Dermis microvascular lymphatic vessel endothelial cell (primary cell): ENCODE measurements at places on chromosomes 6 and 20.

- no peak for DNase-seq
Observed at GRCh38 chr6:28003059-28003458, 46.0 kb downstream of the OR2B6 start.

DNA sequence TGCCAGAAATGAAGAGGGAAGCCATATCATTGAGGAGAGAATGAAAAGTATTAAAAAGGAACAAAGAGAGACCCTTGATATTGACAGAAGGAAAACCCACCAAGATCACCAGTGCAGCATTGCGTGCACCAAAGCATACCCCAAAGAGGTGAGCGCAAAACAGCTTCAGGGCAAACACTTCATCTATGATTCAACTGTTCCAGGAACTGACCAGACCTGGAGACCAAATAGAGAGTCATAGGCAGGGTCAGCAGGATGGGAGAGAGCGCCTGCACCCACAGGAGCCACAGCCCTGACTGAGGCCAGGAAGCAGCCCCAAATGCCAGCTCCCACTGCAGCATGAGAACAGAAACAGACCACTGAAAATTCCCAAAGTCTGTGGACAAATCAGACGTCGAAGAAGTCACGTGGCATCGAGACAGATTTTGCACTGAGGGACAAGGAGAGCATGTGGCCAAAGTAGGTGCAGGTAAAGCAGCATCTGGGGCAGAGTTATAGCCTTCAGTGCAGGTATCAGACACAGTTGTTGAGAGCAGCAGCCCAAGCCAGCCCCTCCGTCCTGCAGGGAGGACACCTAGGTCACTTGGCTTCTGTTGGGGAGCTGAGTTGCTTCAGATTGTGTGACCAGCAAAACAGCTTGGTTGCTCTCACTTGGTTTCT is 29.3 kb downstream of the CHRNA4 start:
- DNase-seq: no peak

- no peak for DNase-seq
Observed at GRCh38 chr6:152587473-152587872, 49.7 kb downstream of the SYNE1 start.

- no peak for DNase-seq
Observed at GRCh38 chr20:51183451-51183850, 160.5 kb upstream of the KCNG1 start.

DNA sequence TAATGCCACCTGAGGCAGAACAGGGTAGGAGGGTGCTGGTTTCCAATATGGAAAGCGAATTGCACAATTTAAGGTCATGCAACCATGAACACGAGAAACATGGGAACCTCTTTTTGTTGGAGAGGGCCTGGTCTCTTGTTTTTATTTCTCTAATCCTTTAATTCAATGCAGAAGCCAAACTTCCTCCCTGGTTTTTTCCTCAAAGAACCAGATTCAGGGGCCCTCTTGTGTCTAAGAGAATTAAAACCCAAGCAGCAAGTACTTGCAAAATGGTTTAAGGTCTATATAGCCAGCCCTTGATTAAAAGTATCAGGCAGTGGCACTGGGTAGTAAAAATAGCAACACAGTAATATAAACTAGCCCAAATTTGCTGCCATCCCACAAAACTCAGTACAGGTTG is 19.5 kb downstream of the GSTA4 start:
- no peak for DNase-seq

GRCh38 chr6:37623666-37624065 is 74.0 kb downstream of the MDGA1 start:
- no peak for DNase-seq

- DNase-seq: no peak
Observed at GRCh38 chr6:111114087-111114443, 26.8 kb downstream of the SLC16A10 start.

DNA sequence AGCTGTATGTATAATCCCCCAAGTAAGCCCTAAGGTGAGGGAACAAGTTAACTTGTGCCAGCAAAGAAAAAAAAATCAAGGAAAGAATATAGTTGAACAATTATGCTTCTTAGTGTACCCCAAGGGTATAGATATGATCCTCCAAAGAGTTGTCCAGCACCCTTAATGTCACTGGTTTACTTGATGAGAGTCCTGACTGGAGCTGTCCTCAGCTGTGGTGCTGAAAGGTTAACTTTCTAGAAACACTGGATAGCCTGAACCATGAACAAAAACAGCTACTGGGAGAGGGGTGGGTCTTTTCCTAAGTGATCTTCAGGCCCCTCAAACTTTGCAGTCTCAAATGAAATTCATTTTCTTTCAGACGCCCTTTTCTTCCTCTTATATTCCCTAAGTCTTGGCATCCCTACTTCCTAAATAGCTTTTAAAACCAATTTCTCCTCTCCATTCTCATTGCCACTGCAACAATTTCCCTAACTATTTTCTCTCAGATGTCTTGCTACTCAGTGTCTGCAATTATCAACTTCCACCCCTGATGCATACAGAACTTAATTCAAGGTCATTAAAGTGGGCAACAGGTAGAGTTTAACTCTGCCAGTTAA is 83.5 kb upstream of the PROKR2 start:
- DNase-seq: peak; percentile 4

GRCh38 chr6:73671911-73672685 is 18.3 kb upstream of the SLC17A5 start:
- no peak for DNase-seq

- no peak for DNase-seq
Observed at GRCh38 chr6:108760126-108761050, 87.8 kb upstream of the ARMC2 start.

DNA sequence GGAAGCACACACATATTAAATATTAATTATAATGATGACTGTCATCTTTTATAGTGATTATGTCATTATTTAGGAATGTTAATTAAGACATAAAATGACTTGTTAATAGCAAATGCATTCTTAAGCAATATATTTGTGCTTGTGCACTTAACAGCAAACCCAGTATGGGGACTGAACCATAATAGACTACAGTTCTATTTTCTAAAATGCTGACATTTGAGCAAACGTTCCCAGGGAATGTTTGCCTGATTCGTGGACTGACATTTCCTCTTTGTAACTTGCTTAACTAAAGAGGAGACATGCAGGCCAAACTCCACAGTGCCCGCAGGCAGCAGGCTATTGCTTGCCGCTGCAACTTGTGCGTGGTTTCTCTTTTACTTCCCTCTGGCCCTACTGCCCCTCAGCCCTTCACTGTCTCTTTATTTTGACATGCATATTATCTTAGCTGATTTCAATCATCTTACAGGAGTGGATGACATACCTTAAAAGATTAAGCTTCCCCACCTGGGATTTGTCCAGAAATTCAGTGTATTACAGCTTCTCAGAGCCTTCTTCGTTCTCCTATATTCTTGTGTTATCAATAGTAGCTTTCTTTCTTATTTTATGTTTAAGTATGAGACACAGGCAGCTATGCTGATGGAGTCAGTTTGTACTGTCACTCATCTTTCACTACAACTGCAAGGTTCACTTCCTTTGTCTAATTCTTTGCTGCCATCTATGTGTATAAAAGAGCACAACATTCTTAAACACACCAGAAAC is 141.5 kb downstream of the GMDS start:
- DNase-seq: peak; percentile 61

GRCh38 chr6:35804996-35805736 is at the start of gene LHFPL5:
Gene LHFPL5 (plus strand): TSS chr6:35805352. CDS start chr6:35805671, 319 bp downstream.
- peak; percentile 35 for DNase-seq

DNA sequence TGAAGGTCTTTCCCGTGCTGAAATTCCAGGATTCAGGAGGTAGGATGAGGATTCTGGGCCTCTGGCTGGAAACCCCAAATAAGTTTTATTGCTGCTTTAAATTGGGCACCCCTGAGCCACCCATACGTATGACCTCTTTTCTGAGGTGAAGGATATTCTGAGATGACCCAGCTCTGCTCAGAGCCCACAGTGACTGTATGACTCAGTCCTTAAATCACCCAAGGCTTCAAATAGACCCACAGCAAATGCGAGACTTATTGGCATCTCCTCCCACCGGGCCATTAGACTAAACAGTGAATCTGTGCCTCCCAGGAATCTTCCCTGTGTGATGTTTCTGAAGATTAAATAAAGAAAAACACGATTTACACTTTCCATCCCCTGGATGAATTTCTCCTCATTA is 9.5 kb downstream of the SIRPG start:
- no peak for DNase-seq

GRCh38 chr6:29935273-29935955 is 6.9 kb upstream of the HLA-A start:
- no peak for DNase-seq

DNA sequence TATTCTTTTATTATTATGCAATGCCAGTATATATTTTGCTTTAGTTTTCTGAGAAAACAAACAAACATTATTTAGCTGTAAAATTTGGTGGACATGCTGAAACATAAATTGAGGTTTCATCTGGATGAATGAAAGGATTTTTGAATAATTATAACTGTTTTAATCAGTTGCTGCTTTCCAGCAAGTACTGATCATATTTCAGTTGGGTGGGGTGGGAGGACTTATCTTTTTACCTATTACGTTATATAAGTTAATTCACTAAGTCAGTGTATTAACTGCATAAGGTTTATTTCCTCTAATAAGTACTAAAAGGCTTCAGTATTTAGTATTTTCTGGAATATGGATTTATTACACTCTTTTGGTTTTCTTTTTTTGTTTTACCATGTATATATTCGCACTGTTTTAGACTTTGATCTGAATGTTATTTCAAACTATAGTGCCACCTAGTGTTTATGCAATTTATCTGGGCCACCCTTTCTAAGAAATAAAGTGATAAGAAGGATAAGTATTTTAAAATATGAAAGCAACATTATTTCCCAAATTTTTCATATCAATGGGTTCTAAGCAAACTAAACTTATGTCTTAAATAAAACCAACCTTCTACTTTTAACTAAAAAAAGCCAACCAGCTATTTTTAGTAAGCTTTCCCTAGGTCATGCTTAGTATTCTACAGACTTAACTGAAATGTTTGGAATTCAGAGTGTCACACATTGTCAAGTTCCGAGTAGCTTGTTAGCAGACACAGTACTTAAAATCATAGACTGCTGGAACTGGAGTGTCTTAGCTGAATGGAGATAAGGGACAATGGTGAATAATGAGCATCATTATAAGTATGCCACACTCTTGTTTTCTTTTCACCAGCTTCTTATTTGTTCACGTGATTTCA is 105.4 kb upstream of the MCHR2 start:
- DNase-seq: peak; percentile 27

GRCh38 chr6:36727505-36728021 is 29.9 kb downstream of the RAB44 start:
- no peak for DNase-seq

GRCh38 chr6:2817903-2818443 is 23.7 kb downstream of the SERPINB1 start:
- DNase-seq: peak; percentile 90

GRCh38 chr20:41219824-41220223 is 82.5 kb downstream of the PLCG1 start:
- no peak for DNase-seq

GRCh38 chr6:68711386-68712000 is 76.4 kb downstream of the ADGRB3 start:
- no peak for DNase-seq

GRCh38 chr6:153435787-153436186 is 304.7 kb upstream of the RGS17 start:
- DNase-seq: no peak

DNA sequence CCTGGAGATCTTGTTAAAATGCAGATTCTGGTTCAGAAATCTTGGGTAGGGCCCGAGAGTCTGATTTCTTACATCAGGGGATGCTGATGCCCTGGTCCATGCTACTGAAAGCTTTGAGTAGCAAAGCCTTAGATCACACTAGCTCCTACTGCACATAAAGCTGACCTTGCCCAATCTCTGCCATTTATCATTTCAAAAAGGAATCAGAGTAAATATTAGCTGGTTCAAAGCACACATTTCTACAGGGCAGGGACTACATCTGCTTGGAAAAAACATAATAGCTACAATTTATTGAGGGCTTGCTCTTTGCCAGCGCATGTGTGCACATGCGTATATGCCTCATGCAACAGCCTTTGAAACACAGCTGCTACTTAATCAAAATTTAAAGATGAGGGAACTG is 440.4 kb upstream of the ARID1B start:
- DNase-seq: no peak

DNA sequence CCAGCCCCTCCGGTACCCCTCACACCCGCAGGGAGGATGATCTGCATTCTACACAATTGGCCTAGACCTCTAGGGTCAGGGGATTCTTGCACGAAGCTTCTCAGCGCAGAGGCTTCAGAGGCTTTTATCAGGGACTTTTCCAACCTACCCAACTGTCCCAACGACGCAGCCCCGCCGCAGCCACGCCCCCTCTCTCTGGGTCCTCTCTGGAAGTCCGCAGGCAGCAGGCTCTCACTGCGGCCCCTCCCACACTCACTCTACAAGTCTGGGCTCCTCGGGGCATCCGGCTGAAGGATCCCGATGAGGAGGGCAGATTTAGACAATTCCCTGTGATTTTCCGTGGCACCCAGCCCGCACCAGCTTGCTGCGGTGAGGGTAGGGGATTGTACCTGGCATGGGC is 227.7 kb upstream of the RNF24 start:
- no peak for DNase-seq

DNA sequence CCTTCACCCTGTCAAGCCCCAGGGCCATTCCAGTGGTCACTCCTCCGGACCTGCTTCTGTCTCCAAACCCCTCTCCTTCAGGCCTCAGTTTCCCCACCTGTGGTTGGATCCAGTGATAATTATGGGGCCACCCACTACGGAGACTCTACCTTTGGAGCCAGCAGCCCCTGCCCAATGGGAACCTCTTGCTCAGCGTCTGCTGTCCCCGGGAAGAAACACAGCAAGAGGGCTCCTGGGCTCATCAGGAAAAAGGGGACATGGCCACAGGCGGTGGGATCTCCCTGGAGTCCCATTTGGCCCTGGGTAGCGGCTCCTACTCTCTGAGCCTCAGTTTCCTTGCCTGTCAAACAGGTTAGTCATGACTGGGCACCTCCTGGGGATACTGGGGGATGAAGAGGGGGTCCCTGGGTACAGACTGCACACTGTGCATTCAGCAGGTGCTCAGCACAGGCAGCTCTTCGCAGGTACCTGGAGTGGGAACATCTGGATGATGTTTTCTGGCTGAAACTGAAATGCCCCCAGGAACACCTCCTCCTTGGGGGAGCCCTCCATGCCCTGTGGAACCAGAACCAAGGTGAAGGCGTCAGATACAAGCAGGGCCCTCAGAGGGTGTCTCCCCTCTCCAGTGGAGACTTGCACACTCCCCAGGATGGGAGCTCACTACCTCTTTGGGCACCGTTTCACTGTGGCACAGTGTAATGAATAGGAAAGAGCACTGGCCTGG is 19.4 kb downstream of the SUN5 start:
- DNase-seq: no peak

- DNase-seq: peak; percentile 19
Observed at GRCh38 chr6:85580878-85581267, 12.8 kb downstream of the SNX14 start.

GRCh38 chr6:32271429-32271828 is 47.6 kb upstream of the NOTCH4 start:
- no peak for DNase-seq
